ENCODE measurements at places on chromosomes 5 and 9.

- DNase-seq = peak; percentile 55
Observed at GRCh38 chr5:82861701-82862100, 215.5 kb downstream of the TMEM167A start.

DNA sequence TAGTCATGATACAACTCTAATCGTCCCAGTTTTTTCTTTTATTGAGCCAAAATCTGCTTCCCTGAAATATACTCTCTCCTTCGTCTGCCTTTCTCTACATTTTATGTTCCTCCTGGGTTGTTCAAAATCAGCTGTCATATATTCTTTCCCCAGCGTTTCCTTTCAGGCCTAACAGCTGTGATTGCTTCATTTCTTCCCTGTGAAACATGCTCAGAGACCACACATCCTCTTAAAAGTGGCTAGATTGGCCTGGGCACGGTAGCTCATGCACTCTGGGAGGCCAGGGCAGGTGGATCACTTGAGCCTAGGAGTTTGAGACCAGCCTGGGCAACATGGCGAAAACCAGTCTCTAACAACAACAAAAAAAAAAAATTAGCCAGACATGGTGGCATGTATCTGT is 25.1 kb downstream of the NFX1 start:
- DNase-seq = no peak

GRCh38 chr5:8461543-8461942 is 592.6 kb downstream of the MTRR start:
- DNase-seq = no peak

GRCh38 chr5:59637884-59638580 is 255.5 kb downstream of the PDE4D start:
- no peak for DNase-seq

GRCh38 chr9:38067859-38068681 is 957 bp downstream of the SHB start:
- DNase-seq = no peak

GRCh38 chr5:167952278-167952995 is 339.0 kb upstream of the WWC1 start:
- no peak for DNase-seq

DNA sequence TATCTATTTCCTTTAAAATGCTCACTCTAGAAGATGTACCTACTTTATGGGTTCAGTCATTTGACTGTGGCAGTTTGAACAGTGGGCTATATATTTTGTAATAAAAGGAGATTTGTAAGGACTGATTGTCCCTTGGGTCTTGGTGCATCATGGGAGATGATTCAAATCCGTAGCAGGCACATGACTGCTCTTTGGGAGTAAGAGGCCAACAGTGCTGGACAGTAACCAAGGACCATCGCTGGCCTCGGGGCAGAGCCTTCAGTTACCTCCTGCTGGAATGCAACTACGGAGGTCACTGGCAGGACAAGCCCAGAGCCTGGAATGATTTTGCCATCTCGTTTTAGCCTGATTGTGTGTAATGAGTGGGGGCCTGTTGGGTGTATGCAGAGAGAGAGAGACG is 7.0 kb upstream of the MAMDC2 start:
- DNase-seq = no peak

- no peak for DNase-seq
Observed at GRCh38 chr9:110040788-110041187, 167.2 kb downstream of the C9orf152 start.

- no peak for DNase-seq
Observed at GRCh38 chr9:86944796-86945727, 2.2 kb downstream of the GAS1 start.

GRCh38 chr9:19386502-19387044 is 6.5 kb upstream of the RPS6 start:
- no peak for DNase-seq

- no peak for DNase-seq
Observed at GRCh38 chr9:107620236-107620635, 130.7 kb upstream of the KLF4 start.

All from AG09319 (cell line).